Dermis lymphatic vessel endothelial cell (primary cell): ENCODE measurements at places on chromosomes 5 and 9. TPM values are rescaled to one million over a fixed set of nuclear protein-coding genes. Genes with fewer than 3 reads are reported as not detected.

SLC25A48 gene
- total RNA-seq = not detected in 2 replicates

PPIP5K2 gene
- 35.9 and 52.2 TPM in 2 replicates for total RNA-seq

DMRT3 gene
- total RNA-seq = not detected in 2 replicates

ABO gene
- 0.43 TPM in 2 replicates for total RNA-seq

MARCOL gene
- not detected in 2 replicates for total RNA-seq

COL23A1 gene
- total RNA-seq = 0.33 and 0.43 TPM in 2 replicates

STARD4 gene
- 43.3 and 49.6 TPM in 2 replicates for total RNA-seq

P4HA2 gene
- total RNA-seq = 27.7 and 46.3 TPM in 2 replicates

FBP1 gene
- 0.09 and 0.33 TPM in 2 replicates for total RNA-seq

CAMK2A gene
- not detected in 2 replicates for total RNA-seq

HAVCR1 gene
- not detected in 2 replicates for total RNA-seq

RBM22 gene
- total RNA-seq = 15.8 and 23.1 TPM in 2 replicates

NR5A1 gene
- not detected in 2 replicates for total RNA-seq

PCDHGA5 gene
- total RNA-seq = 0.43 and 0.77 TPM in 2 replicates

SLC6A18 gene
- not detected in 2 replicates for total RNA-seq

PAXX gene
- total RNA-seq = 8.0 and 9.2 TPM in 2 replicates

ACOT12 gene
- not detected in 2 replicates for total RNA-seq

RANBP3L gene
- under 0.01 and 0.09 TPM in 2 replicates for total RNA-seq

CDH9 gene
- total RNA-seq = not detected in 2 replicates

IPPK gene
- 13.5 TPM in 2 replicates for total RNA-seq

TMEM215 gene
- total RNA-seq = not detected in 2 replicates

BTNL3 gene
- total RNA-seq = under 0.01 TPM in 2 replicates

SNCAIP gene
- total RNA-seq = 8.9 and 30.5 TPM in 2 replicates

C5orf34 gene
- 1.3 and 1.5 TPM in 2 replicates for total RNA-seq

TTC16 gene
- total RNA-seq = not detected in 2 replicates

TAF11L10 gene
- total RNA-seq = not detected in 2 replicates

LRRC70 gene
- total RNA-seq = 88.9 and 93.4 TPM in 2 replicates

FOXD4L3 gene
- under 0.01 TPM in 2 replicates for total RNA-seq
